Lung (tissue), 17 donors: ENCODE measurements at places on chromosomes 2 and 18. TPM values are rescaled to one million over a fixed set of nuclear protein-coding genes. Genes with fewer than 3 reads are reported as not detected.
A peak's percentile ranks its signal among the peaks of the same experiment; 100 is the strongest.

- H3K4me1 ChIP-seq, result no peaks in the 10 kb centered on the region
- H3K36me3 ChIP-seq, result no peaks in the 10 kb centered on the region
- no peak for DNase-seq
- H3K27me3 ChIP-seq, result no peaks in the 10 kb centered on the region
Observed at GRCh38 chr2:34368304-34368703, 769.2 kb upstream of the FAM98A start.

GRCh38 chr2:197908990-197909776 is 104.8 kb downstream of the PLCL1 start:
- H3K4me1 ChIP-seq, result peaks cover 5% of the 10 kb centered on the region
- H3K27ac ChIP-seq, result peak overlapping the region; percentile 14

DNA sequence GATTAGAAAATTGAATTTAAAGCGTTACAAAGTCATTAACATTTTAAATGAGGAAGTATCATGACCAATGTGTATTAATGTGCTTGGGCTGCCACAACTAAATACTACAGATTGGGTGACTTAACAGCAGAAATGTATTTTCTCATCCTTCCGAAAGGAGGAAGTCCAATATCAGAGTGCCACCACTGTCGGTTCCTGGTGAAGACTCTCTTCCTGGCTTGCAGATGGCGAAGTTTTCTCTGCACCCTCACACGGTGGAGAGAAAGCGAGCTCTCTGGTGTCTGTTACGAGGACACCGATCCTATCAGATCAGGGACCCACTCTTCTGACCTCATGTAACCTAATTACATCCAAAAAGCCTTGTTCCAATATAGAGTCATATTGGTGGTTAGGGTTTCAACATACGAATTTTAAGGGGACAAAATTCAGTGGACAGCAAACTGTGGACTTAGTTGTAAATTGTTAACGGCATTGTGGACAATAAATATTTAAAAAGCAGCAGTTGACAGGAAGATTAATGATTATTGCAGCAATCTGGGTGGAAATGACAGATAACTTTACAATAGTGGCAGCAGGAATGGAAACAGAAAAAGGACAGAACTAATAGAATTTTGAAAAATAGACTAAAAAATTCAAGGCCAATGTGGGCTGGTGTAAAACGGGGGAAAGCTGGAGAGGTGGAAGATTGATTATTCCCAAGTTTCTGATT is 35.1 kb upstream of the CYRIA start:
- H3K27me3 ChIP-seq, result no peaks in the 10 kb centered on the region
- H3K36me3 ChIP-seq, result no peaks in the 10 kb centered on the region
- H3K27ac ChIP-seq, result no peak overlapping the region
- H3K4me3 ChIP-seq, result no peak overlapping the region
- no peaks in the 10 kb centered on the region for H3K4me1 ChIP-seq

DNA sequence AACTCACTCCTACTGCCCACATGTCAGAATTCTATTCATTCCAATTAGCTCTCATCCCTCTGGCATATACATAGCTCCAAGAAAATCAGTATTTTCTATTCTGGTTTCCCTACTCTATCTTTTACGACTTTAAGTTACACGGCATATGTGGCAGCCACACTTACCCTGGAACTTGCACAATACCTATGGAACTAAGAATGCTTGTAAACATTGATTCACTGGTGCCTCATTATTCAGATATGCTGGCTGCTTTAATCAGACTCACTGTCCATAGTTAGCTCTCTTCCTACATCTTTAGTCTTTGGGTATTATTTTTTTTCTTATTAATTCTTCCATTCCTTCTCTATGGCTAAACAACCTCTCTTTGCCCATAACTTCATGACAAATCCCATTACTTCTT is 1519.9 kb upstream of the ACVR2A start:
- no peak overlapping the region for H3K4me3 ChIP-seq
- H3K36me3 ChIP-seq, result no peaks in the 10 kb centered on the region
- no peaks in the 10 kb centered on the region for H3K27me3 ChIP-seq
- no peak overlapping the region for H3K27ac ChIP-seq
- H3K4me1 ChIP-seq, result no peaks in the 10 kb centered on the region
- DNase-seq, result no peak

- peak; percentile 29 for DNase-seq
- H3K4me3 ChIP-seq, result no peak overlapping the region
- no peaks in the 10 kb centered on the region for H3K36me3 ChIP-seq
- H3K27me3 ChIP-seq, result no peaks in the 10 kb centered on the region
- H3K27ac ChIP-seq, result peak overlapping the region; percentile 84
Observed at GRCh38 chr2:38146907-38147307, 71.0 kb upstream of the CYP1B1 start.

- peaks cover 11% of the 10 kb centered on the region for H3K4me1 ChIP-seq
- H3K27ac ChIP-seq, result no peak overlapping the region
- no peaks in the 10 kb centered on the region for H3K27me3 ChIP-seq
- peak; percentile 82 for DNase-seq
- no peaks in the 10 kb centered on the region for H3K36me3 ChIP-seq
- H3K4me3 ChIP-seq, result no peak overlapping the region
Observed at GRCh38 chr2:172995323-172996244, 80.1 kb upstream of the MAP3K20 start.

- no peak overlapping the region for H3K27ac ChIP-seq
- H3K27me3 ChIP-seq, result no peaks in the 10 kb centered on the region
- H3K4me3 ChIP-seq, result no peak overlapping the region
- H3K4me1 ChIP-seq, result no peaks in the 10 kb centered on the region
Observed at GRCh38 chr2:154261473-154262027, 389.8 kb downstream of the GALNT13 start.

DNA sequence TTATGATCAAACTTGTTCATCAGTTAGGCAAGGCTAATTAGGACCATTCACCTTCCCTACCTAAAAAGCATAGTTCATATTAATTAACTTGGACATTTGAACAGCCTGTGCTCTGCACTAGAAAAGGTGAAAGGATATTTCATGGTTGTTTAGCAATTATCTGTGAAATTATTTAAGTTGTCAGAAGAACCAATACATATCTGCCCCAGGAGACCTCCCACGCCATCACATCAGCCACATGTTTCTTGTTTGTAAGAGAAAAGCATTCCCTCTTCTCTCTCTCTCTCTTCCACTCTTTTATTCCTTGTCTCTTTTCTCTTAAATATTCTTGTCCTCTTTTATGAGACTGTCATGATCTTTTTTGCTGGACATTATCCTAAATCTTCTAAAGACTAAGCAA is 282.0 kb upstream of the RND3 start:
- H3K4me1 ChIP-seq, result no peaks in the 10 kb centered on the region
- H3K36me3 ChIP-seq, result no peaks in the 10 kb centered on the region
- H3K27me3 ChIP-seq, result no peaks in the 10 kb centered on the region
- no peak for DNase-seq
- H3K4me3 ChIP-seq, result no peak overlapping the region

DNA sequence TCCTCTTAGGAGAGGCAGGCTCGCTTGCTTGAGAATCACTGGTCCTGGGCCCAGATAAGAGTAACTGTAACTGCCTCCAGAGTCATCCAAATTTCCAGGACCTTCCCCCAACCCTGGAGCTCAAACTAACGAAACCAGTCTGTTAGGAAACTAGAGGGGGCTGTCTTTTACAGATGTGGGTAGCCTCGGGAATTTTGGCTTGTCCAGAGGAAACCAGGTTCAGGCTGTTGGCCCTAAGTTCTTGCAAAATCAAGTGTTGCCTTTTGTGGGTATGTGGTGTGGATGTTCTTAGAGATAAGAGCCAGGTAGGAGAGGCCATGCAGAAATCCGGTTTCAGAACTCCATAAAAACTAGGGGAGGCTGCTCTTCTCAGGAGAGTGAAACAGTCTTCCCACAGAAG is 125.0 kb upstream of the DLX2 start:
- H3K27ac ChIP-seq, result no peak overlapping the region
- DNase-seq, result no peak
- H3K4me1 ChIP-seq, result no peaks in the 10 kb centered on the region
- no peaks in the 10 kb centered on the region for H3K36me3 ChIP-seq

DNA sequence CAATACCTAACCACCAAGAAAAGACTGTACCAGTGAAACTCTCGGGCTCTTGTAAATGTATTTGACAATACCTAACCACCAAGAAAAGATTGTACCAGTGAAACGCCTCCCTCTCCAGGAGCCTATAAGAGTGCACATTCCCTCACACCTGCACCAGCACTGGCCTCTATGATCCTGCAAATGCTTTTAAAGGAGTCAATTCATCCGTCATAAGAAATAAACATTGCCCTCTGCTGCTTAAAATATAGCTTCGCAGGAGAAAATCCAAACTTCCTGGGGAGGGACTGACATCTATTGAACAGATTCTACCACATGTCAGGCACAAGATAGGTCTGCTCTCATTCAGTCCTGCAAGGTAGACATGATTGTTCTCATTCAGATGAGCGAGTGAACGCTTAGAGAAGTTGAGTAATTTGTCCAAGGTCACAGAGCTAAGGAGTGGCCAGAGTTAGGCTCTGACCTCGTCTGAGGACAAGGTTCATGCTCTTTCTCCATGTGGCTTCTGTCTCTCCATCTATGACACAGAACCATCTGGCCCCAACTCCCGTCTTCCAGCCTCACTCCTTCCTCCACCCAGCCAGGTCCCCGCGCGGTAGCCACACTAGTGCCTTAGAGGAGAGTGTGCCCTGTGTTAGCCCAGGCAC is 38.7 kb downstream of the MCFD2 start:
- no peaks in the 10 kb centered on the region for H3K27me3 ChIP-seq
- peaks cover 6% of the 10 kb centered on the region for H3K4me1 ChIP-seq
- H3K4me3 ChIP-seq, result no peak overlapping the region
- DNase-seq, result peak; percentile 76
- H3K27ac ChIP-seq, result peak overlapping the region; percentile 15
- no peaks in the 10 kb centered on the region for H3K36me3 ChIP-seq

DNA sequence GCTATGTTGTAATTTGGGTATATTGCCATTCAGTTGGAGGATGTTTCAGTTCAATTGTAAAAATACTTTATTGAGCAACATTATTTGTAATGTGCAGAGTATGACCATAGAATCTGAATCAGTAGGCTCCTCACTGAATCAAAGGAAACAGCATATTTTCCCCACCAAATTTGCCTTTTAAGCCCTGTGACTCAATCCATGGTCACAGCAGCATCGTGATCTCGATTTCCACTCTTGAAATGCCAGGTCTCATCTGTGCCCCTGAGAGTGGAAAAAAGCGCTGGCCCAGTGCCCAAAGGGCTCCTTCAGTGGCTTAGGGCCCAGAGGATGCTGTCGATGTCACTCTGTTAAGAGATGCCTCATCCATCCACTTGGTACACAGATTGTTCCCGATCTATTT is 57.5 kb downstream of the FHOD3 start:
- no peak for DNase-seq
- no peak overlapping the region for H3K4me3 ChIP-seq
- H3K4me1 ChIP-seq, result peaks cover 2% of the 10 kb centered on the region
- no peaks in the 10 kb centered on the region for H3K27me3 ChIP-seq
- no peaks in the 10 kb centered on the region for H3K36me3 ChIP-seq

Gene LONRF2
- total RNA-seq, result 4.4 TPM

Gene LYG1
- total RNA-seq, result 0.89 TPM

Gene NAB1
- total RNA-seq, result 28.2 TPM

Gene ALLC
- not detected for total RNA-seq
